ENCODE measurements at places on chromosomes 4 and X. TPM values are rescaled to one million over a fixed set of nuclear protein-coding genes. Genes with fewer than 3 reads are reported as not detected.

Gene RGN
- not detected for total RNA-seq

GRCh38 chr4:55947254-55947882 is 1.4 kb upstream of the CEP135 start:
- peak; percentile 9 for DNase-seq

DNA sequence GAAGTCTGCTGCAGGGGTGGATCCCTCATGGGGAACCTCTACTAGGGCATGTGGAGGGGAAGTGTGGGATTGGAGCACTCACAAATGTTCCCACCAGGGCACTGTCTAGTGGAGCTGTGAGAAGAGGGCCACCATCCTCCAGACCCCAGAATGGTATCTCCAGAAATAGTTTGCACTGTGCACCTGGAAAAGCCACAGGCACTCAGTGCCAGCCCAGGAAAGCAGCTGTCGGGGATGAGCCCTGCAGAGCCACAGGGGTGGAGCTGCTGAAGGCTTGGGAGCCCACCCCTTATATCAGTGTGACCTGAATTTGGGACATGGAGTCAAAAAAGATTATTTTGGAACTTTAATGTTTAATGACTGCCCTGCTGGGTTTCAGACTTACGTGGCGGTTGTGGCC is 25.0 kb upstream of the LDOC1 start:
- DNase-seq, result peak; percentile 55

- no peak for DNase-seq
Observed at GRCh38 chr4:14138106-14138505, 510.6 kb upstream of the BOD1L1 start.

DNA sequence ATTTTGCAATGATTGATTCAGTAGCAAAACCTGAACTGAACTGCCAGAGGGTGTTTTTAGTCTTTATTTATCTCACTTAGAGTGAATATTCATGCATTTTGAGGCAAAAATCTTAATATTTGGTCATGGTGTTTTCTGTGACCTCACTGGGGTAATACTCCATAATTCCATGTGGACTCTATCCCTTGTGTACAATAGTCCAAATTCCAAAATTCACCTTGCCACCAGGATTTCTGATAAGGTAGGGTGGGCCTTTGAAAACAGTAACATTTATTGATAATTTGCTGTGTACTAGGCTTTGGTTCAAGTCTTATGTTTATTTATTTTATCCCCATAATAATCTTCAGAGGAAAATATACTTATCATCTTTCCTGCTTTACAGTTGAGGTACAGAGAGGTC is 68.4 kb upstream of the PDE5A start:
- no peak for DNase-seq

Gene MAGEA2
- total RNA-seq, result not detected

DNA sequence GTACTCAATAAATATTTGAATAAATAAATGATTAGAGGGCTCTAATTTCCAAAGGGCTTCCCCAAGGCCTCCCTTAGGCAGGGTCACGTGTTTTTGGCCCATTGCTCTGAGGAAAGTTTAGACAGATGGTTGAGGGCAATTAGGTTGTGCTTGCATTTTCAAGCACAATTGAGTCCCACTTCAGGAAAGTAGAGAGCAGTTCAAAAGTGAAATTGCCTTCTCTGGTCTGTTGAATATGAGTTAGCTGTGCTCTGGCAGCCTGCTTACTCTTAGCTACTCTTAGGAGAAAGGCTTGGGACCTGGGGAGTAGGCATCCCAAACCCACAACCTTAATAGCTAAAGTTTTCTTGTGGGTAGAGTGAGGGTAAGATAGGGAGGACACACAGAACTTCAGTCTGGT is 9.0 kb upstream of the DRP2 start:
- DNase-seq, result no peak

DNA sequence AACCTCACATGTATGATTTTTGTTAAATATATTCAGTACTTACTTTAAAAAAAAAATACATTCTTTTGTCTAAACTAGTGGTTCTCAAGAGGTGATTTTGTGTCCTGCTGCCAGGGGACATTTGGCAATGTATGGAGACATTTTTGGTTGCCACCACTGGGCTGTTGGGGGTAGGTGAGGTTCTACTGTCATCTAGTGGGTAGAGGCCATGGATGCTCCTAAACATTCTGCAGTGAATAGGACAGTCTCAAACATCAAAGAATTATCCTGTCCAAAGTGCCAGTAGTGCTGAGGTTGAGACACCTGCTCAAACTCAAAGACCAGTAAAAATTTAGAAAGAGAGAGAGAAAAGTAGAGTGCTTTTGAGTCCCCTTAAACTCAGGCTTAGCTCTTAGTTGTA is 32.9 kb upstream of the PGM2 start:
- DNase-seq, result peak; percentile 29

- DNase-seq, result no peak
Observed at GRCh38 chr4:54499308-54500074, 158.3 kb upstream of the KIT start.

- no peak for DNase-seq
Observed at GRCh38 chrX:24982306-24982965, 33.3 kb downstream of the ARX start.

- no peak for DNase-seq
Observed at GRCh38 chr4:107631560-107631959, 88.5 kb downstream of the PAPSS1 start.

DNA sequence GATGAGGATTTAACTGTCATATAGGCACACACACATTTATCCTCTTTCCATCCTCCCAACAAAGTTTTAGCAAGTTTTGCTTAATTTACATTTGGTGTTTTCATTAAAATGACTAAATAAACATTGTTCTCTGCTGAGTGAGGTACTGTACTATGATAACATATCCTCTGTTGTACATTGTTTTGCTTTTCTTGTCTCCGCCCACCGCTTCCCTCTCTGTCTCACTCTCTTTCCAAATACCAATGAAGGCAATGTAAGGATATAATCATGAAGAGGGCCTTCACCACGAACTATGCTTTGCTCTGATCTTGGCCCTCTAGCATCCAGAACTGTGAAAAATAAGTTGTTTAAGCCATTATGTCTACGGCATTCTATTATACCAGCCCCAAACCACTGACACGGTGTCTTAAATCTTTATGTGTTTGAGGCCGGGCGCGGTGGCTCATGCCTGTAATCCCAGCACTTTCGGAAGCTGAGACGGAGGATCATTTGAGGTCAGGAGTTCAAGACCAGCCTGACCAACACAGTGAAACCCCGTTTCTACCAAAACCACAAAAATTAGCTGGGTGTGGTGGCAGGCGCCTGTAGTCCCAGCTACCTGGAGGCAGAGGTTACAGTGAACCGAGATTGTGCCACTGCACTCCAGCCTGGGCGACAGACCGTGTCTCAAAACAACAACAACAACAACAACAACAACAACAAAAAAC is 65.3 kb downstream of the HPRT1 start:
- DNase-seq, result no peak

- peak; percentile 72 for DNase-seq
Observed at GRCh38 chr4:168199260-168199957, 107.1 kb downstream of the ANXA10 start.

GRCh38 chr4:6918338-6918737 is 8.7 kb downstream of the TBC1D14 start:
- DNase-seq, result peak; percentile 53

DNA sequence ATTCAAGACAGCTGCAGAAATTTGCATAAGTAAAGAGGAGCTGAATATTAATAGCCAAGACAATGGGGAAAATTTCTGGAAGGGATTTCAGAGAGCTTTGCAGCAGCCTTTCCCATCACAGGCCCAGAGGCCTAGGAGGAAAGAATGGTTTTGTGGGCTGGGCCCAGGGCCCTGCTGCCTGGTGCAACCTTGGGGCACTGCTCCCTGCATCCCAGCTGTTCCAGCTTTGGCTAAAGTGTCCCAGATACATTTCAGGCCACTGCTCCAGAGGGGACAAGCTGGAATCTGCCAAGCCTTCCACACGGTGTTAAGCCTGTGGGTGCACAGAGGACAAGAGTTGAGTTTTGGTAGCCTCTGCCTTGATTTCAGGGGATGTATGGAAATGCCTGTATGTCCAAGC is 185.6 kb upstream of the SFRP2 start:
- no peak for DNase-seq

Gene UCP1
- not detected for total RNA-seq

DNA sequence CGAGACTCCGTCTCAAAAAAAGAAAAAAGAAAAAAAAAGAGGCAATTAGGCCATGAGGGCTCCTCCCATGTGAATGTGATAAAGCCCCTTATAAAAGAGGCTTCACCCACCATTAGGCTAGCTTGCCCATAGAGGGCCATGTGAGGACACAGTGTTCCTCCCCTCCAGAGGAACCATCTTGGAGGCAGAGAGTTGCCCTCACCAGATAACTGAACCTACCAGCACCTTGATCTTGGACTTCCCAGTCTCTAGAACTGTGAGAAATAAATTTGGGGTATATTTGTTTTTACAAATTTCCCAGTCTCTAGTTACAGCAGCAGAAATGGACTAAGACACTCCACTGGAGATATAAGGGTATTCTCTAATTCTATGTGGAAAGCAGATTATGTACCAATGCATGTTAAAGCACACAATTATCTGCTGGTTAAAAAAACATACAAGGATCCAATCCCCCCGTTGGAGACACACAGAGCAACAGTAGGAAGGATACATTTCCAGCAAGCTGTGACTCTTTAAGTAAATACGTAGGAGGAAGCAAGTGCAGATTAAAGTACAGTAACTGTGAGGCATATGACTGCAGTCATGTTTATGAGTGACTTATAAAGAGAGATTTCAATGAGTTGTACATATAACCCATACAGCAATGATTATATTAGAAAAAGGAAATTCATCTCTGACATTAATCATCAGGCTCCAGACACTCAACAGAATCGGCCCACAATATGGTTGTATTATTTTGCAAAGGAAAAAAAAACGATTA is 21.4 kb downstream of the SH3RF1 start:
- no peak for DNase-seq

GRCh38 chrX:826448-826847 is 195.9 kb downstream of the SHOX start:
- no peak for DNase-seq

DNA sequence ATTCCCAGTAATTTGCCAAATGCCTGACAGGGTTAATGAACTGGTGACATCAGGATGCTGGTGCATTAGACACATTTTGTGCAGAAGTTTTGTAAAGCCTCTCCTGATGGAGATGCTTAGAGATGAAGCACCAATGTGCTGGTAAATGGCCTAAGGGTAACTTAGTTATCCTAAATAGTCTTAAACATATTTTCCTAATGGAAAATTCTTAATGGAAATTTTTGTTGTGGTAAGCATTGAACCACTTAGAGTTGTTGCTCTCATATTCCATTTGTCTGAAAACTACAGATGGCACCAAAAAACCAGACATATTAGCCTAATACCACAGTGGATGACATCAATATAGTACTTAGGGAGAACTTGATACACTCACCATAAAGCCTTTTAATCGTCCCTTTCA is 154.5 kb upstream of the ANK2 start:
- DNase-seq, result no peak

- DNase-seq, result peak; percentile 15
Observed at GRCh38 chr4:96652158-96652557, 812.3 kb downstream of the PDHA2 start.

Gene EREG
- total RNA-seq, result not detected

DNA sequence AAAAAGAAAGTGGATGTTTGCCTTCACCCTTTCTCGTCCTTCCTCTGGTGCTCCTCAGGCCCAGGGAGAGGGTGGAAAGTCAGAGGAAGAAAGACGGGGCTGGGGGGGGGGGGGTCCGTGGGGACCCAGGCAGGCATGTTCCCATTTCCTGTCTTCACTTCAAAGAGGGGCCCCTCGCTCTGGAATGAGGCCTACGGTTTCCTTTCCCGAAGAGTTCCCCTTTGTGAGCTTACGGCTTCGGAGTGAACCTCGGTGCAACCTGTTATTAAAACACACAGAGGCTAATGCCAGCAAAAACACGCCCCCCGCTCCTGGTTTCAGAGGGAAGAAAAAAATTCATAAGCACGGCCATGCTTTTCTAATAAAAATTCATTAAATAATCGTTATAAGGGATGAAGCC is 40.1 kb downstream of the SHOX start:
- no peak for DNase-seq

Gene PRSS12
- 1.5 TPM for total RNA-seq

DNA sequence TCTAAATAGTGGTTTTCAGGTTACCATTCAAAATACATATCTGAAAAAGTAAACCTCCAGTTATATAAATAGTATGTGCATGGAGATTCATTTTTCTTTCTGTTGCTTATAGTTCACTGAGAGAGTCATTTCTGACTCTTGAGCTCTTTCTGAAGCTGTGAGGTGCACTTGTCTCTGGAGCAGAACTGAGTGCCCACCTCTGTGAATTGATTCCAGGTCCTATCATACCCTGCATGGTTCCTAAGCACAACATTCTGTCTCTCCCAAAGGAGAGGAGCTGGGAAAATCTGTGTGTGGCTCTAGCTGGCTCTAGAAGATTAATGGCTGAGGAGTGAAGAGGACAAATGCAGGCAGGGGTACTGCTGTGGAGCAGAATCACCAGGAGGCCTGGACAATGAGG is 161.6 kb upstream of the HCCS start:
- DNase-seq, result no peak

DNA sequence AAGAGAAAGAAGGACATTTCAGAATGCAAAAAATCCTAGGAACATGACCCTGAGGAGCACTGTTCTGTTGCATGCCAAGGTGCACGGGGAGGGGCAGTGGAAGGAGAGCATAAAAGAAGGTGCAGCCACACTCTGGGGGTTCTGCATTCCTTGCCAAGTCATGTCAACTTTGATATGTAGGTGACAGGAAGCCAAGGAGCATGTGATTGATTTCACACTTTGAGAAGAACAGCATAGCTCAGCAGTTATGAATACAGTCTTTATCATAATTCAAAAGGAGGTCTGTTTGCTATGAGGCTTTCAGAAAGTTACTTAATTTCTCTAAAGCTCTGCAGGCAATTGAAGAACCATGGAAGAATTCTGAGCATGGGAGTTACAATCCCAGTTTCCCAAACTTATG is 50.6 kb downstream of the SCFD2 start:
- DNase-seq, result no peak

DNA sequence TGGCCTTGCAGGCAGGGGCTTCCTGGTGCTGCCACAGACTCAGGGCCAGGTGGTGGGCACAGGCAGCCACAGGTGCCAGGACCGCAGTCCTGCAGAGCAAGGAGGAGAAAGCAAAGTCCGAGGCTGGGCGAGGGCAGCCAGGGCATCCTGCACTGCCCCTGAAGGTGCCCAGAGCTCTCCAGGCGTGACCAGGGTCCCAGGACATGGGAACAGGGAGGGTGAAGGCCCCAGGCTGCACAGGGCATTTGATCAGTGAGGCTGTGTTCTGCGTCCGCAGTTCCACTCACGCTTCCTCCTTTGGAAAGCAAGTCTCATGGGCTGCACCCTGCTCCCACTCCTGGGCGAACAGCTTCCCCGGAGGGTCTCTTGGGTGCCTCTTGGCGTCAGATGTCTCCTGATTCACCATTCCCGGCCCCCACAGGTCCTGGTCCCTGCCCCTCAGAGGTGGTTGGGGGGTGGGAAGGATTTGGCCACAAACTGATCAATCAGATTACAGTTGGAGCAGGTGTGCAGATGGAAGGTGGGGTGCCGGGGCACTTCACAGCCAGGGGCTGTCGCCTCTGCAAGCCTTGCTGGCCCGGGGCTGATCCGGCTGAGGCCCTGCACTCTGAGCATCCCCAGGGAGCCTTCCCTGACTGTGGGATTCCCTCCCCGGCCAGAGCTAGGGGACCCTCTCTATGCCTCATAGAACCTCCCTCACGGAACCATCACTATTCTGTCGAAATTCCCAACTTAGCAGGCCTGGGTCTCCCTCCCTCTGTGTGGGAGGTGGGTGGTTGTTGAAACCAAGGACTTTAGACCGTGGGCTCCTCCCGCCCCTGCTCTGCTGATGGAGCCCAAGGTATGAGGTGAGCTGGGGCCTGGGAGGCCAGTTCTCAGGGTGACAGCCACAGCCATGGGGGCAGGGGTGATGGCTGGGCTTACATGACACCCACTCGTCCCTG is 3.3 kb downstream of the SH3TC1 start:
- no peak for DNase-seq

- peak; percentile 52 for DNase-seq
Observed at GRCh38 chr4:6887591-6888371, 21.8 kb upstream of the TBC1D14 start.

Gene LGI2
- total RNA-seq, result not detected
